ENCODE measurements at places on chromosomes 5 and 9.

DNA sequence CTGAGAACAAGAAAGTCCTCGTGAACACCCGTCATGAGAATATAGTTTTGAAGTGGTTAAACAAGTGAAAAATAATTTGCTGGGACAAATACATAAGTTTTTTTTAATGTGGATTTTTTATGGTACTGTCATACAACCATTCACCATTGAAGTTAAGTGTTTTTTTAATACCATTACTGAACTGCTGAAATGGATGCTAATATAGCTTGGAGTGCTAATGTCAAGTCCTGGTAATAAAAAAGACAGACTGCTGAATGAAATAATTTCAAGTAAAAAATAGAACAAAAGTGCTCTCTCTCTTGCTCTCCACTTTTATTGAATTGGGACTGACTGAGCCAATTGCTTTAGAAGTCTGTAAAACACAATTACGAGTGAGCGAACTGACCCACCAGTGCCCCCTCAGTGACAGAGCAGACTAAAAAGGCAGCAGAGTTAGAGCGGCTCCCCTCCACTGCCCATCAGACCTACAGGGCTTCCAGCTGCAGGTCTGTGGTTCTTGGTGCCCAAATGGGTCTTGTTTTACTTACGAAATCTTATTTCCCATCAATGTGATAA is 442.5 kb downstream of the BNC2 start:
- DNase-seq, result no peak

GRCh38 chr9:131107760-131108159 is 11.4 kb downstream of the AIF1L start:
- no peak for DNase-seq

GRCh38 chr5:55621229-55621628 is 86.5 kb upstream of the PLPP1 start:
- no peak for DNase-seq

DNA sequence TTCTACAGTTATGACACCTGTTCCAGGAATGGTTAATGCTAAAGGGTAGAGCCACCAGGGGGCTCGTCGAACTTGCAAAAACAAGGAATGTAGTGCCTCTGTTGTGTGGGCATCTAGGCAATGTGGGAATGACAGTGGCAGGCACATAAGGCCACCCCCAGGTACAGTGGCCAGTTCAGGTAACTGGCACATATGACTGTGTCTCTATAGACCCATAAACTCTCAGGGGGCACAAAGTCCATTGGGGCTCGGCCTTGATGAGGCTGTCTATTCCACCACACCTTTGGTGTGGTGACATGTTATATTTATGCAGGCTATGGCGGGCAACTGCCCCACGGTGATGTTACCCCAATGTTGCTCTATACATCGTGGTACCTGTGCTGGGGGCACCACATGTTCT is 59.6 kb upstream of the FAM120A start:
- no peak for DNase-seq

DNA sequence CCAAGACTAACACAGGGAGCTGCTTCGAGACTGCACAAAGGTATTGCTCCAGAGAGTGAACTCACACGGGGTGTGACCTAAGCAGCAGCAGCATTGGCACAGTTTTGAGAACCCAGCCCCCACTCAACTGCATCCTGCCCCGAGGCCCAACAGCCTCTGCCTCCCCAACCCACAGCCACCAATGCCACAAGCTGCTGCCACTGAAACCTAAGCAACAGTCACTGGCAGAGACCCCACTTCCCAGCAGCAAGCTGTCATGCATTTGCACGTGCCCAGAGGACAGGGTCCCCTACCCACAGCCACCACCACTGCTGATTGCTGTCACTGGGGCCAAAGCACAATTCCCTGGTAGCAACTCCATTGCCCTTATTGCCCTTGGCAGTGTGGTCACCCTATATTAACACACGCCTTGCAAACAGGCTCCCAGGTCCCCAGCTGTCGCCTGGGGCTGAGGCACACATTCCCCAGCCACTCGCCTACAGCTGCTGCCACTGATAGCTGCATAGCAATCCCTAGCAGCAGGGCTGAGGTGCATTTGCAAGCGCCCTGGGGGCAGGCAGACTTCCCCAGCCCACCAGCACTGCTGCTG is 141.0 kb downstream of the AGTPBP1 start:
- no peak for DNase-seq

- DNase-seq, result no peak
Observed at GRCh38 chr9:128247226-128247803, 28.5 kb downstream of the GOLGA2 start.

GRCh38 chr9:16358751-16359150 is 511.7 kb downstream of the BNC2 start:
- DNase-seq, result no peak

DNA sequence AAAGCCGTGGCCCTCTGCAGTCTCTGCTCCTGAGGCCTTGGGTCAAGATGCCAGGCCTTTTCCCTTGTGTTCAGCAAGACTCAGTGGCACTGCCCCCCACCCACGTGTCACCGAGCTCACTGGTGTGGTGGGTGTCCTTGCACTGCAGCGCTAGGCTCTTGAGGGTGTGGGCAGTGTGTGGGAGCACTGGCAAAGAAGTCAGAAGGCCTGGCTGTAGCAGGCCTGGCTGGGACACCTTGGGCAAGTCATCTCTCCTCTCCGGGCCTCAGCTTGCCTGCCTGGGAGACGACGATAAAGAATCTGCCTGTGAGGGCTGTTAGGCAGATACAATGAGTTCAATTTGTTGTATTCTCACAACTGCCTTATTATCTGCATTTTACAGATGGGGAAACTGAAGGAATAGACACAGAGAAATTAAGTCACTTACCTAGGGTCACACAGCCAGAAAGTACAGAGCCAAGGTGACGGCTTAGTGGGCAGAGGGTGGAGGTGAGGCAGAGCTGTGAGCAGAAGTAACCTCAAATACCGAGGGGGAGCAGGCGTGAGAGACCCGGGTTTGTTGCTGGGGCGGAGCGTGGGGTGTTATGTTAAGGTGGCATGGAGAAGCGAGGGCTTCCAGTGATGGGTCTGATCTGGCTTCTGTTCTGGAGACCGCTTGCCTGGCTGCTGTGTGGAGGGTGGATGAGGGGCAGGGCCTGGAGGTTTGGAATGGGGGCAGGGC is 1.4 kb downstream of the TSPAN17 start:
- no peak for DNase-seq

GRCh38 chr9:119302988-119303698 is 66.1 kb downstream of the BRINP1 start:
- DNase-seq, result no peak

GRCh38 chr5:60830581-60831127 is 13.4 kb downstream of the ELOVL7 start:
- no peak for DNase-seq

GRCh38 chr5:112551419-112552032 is 132.4 kb upstream of the EPB41L4A start:
- DNase-seq, result peak; percentile 40

- DNase-seq, result no peak
Observed at GRCh38 chr5:37886242-37886905, 46.5 kb upstream of the GDNF start.

- peak; percentile 81 for DNase-seq
Observed at GRCh38 chr9:116860509-116861120, 173.5 kb downstream of the TRIM32 start.

- DNase-seq, result no peak
Observed at GRCh38 chr9:136107155-136107952, 11.3 kb downstream of the TMEM250 start.

- no peak for DNase-seq
Observed at GRCh38 chr5:88689668-88690408, 193.1 kb downstream of the MEF2C start.

GRCh38 chr5:143062379-143062778 is 292.2 kb downstream of the ARHGAP26 start:
- no peak for DNase-seq

GRCh38 chr9:9102295-9102694 is 1302.7 kb upstream of the DMAC1 start:
- no peak for DNase-seq

DNA sequence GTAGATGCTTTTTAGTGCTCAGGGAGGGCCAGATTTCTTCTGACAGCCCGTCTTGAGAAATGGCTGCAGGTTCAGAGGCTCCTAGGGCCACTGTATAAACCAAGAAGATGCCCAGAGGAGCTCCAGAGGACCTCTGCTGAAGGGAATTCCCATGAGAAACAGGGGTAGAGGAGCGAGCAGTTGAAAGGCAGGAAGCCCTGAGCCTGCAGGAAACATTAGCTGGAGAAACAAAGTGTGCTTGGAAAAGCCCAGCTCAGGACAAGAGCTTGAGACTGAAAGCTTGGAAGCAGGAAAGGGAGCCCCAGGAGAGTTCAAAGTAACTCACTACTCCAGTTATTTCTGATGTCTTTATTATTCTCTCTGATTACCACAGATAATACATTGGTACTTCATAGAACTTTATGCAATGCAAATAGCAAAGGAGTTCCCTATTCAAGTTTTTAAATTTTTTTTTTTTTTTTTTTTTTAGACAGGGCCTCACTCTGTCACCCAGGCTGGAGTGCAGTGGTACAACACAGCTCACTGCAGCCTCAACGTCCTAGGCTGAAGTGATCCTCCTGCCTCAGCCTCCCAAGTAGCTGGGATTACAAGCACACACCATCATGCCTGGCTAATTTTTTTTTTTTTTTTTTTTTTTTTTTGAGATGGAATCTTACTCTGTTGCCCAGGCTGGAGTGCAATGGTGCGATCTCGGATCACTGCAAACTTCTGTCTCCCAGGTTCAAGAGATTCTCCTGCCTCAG is 16.5 kb downstream of the HBEGF start:
- DNase-seq, result peak; percentile 20

- DNase-seq, result no peak
Observed at GRCh38 chr9:130905125-130905901, 8.7 kb upstream of the QRFP start.

DNA sequence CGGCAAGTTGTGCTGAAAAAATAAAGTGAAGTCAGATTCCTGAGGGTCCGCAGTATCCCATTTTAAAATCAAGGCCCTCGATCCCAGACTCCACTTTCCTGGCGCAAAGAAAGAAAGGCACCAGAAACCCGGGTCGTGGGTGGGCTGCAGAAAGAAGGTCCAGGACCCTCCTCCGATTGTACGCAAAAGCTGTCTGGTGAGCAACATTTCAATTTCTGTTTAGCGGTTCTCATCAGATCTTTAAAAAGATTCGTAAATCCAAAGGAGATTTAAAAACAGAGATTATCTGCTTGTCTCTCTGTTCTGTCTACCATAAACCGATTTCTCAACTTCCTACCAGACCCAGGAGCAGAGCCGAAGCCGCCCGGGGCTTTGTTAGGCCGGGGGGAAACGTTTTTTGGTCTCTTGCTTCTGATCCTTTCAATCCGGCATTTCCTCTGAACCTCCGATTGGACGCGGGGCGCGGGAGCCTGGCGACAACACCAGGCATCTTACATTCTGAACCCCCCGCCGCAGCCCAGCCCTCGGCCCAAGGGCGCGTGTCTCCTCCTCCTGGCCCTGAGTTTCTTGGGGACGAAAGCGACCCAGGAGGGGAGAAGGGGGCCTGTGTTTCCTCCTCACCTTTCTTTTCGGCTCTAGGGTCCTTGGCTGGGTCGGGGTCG is 746 bp downstream of the NKX2-5 start:
- DNase-seq, result no peak

DNA sequence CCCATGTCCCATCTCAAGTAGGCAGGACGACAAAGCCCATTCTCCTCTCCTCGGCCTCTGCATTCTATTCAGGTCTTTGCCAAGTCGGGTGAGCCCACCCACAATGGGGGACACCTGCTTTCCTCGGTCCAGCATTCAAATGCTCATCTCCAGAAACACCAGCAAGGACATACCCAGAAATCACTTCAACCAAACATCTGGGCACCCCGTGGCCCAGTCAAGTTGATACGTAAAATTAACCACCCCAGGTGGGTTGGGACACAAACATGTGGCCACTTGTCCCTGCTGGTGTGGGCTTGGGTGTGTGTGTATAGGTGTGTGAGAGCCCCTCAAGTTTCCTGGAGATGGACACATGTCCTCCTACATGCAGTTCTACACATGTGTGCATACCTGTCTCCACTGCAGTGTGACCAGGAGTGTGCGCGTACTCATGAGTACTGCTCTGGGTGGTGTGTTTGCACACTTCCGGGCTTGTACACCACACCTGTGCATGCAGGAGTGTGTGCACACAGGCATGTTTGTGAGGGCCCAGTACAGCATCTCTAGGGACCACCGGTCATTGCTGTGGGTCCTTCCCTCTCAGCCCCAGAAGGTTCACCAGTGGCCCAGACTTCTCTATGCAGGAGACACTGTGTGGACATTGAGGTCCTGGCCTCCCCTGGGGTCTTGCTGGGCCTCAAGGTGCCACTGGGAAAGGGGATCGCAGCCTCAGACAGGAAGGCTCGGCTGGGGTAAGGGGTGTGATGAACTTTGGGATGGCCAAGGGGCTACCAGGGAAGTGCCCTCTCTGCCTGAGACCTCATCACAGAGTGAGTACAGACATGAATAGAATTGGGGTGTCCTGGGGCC is 35.4 kb upstream of the RXRA start:
- no peak for DNase-seq

- no peak for DNase-seq
Observed at GRCh38 chr9:87237336-87237735, 260.3 kb upstream of the DAPK1 start.

DNA sequence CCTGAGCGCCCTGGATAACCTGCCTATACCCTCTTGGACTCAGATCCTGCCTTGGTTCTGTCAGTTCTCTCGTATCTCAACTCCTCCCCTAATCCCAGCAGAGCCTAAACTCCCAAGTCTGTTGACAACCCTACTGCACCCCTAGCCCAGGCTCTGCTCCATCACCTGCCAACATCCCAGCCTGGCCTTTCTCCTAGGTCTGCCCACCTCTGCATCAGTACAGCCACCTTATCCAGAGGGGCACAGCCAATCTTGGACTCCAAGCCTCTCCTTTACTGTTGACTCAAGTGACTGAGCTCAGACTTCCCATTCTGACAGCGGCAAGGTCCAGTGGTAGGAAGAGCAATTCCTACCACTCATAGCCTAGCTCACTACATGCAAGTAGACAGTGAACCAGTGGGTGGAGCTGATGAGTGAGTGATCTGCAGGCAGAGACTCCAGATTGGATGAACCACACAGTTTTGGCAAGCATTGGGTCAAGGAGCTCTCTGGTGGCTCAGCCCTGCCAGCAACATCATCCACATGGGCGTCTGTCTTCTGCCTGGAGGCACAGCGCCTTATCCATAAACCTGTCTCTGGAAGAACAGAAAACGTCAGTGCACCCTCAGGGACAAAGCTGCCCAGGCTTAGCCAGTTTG is 26.5 kb downstream of the TRMO start:
- peak; percentile 37 for DNase-seq

DNA sequence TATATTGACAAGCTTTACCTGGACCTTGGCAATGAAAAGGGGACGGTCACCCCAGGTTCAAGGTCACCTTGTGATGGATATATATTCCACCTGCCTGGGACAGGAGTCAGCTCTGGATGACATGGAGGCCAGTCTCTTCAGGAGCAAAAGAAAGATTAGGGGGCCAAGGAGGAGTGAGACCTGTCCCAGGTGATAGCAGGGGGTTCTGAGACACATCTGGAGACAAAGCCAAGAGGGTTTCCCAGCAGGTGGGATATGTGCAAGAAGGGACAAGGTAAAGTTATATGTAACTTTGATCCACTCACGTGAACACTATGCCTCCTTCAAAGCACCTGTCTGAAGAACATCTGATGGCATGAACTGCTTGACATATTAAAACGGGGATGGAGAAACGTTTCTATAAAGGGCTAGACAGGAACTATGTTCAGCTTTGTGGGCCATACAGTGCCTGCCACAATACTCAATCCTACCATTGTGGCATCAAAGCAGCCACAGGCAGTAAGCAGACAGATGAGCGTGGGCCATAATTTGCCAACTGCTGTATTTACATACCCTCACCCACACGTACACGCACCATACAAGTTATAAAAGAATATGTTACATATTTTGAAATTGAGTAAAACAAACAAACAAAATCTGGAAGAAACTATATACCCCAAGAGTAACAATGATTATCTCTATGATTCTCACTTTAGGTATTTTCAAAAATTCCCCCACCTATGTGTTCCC is 62.9 kb upstream of the ZNF622 start:
- no peak for DNase-seq

- DNase-seq, result no peak
Observed at GRCh38 chr5:124961521-124961920, 215.1 kb upstream of the ZNF608 start.

Data from endothelial cell (in vitro differentiated cells).